ENCODE measurements at places on chromosomes 11 and 22.

DNA sequence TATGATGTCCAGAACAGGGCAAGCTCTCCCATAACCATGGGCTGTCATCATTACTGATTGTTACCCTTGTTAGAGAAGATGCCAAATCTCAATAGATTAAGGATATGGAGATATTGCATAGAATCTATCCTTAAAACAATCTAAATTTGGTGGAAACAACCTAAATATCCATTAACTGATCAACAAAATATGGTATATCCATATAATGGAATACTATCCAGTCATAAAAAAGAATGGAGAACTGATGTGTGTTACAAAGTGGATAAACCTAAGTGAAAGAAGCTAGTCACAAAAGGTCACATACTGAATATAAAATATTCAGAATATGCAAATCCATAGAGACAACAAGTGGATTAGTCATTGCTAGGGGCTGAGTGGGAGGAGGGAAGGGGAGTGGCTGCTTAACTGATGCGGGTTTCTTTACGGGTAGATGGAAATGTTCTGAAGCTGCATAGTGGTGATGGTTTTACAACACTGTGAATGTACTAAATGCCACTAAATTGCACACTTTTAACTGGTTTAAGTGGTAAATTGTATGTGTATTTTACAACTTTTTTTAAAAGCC is 36.1 kb upstream of the SMCO4 start:
- DNase-seq = no peak

DNA sequence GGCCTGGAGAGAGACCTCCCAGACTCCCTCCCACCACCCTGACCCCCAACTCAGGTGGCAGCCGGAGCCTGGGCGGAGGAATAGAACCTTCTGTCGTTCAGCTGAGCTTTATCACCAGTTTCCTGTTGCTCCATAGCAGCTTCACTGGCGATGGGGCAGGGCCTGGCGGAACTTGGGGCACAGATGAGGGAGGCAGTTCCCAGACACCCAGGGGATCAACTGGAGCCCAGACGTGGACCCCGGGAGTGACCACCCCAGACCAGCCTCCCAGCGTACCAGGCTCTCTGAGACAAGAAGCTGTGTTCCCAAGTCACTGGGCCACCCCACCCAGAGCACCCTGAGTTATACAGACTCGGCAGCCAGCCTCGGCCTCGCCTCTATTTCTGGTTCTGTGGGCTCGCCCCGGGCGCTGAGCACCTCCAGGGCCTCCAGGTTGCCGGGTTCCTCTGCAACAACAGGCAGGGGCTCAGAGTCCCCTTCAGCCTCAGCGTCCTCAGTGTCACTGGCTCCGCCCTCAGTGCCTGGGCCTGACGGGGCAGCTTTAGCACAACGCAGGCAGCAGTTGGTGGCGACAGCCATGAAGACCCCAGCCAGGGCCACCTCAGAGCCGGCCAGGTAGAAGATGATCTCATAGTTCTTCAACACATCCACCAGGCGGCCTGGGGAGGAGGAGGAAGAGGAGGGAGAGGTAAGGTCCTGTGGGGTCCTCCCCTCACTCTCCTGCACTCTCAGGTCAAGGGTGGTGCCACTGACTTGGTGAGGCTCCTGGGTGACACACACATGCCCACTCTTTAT is 5.7 kb downstream of the SLC16A8 start:
- no peak for DNase-seq

DNA sequence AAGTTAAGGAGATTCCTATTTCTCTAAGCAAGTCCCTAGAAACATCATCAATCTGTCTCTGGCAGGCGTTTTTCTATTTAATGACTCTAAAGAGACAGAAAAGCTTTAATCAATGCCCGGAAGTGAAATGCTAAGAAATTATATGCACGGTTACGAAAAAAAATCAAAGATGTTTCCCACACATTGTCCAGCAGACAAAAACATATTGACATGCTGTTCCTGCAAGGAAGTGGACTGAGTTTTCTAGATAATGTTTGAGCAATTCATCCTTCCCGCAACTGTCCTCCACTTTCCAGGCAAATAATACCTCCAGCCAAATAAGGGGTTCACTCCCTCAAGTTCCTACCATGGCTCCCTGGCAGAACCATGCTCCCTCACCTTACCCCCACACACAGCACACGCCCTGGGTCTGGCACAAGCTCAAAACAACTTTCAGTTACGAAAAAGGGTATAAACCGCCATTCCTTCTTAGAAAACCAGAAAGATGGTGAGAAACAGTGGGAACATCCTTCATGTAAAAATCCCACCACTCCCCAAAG is 29.6 kb downstream of the GALNT18 start:
- no peak for DNase-seq

DNA sequence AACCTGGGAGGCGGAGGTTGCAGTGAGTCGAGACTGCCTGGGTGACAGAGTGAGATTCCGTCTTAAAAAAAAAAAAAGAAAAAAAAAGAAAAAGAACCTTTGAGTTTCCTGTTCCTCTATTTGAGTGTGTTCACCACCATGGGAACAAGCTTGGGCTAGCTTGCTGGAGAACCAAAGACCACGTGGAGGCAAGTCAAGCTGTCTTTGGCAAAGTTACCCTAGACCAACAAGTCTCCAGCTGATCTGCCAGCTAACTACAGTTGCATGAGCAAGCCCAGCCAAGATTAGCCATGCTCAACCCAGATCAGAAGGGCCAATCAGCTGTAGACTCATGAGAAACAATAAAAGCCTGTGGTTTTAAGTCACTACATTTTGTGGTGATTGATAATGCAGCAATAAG is 29.7 kb downstream of the SLN start:
- no peak for DNase-seq

DNA sequence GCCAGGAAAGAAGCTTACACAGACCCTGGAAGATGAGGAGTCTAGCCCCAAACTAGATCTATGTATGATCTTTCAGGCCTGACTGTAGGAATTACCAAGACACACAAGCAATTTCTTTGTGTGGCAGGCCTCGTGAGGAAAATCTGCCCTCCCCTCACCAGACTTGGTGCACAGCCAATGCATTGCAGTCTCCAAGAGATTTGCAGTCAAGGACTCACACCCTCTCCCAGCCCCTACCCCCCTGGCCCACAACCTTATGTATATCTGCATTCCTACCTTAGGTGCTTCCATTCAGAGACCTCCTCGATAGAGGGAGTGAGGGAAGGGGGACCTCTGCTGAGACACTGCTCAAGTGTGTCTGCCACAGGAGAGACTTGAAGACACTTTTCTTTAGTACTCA is 9.8 kb downstream of the OR8B12 start:
- DNase-seq = no peak

- no peak for DNase-seq
Measured at GRCh38 chr11:115084231-115084630, 405.9 kb downstream of the NXPE2 start.

DNA sequence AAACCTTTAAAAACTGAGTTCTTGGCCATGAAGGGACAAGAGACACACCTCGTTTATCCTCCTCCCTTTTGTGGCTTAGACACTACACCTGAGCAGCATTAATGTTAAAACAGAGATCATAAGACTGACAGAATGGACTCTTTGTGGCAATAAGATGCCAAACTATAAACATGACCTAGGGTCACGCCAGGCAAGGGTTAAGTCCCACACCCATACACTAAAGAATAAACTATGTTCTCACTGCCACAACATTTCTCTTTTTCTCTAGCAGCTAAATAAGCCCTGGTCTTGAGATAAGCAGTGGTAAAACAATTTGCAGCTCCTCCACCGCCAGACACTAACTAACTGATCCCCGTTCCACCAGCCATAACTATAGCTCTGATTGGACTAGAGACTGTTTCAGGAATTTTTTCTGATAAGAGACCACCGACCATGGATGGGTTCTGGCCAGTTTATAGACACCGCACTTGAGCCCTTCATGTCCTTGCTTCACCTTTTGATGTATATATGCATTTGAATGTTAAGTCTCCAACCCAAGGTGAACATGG is 4.9 kb upstream of the SLCO2B1 start:
- no peak for DNase-seq

- DNase-seq = no peak
Measured at GRCh38 chr11:112344040-112344413, 83.4 kb upstream of the PLET1 start.

GRCh38 chr11:86670181-86670580 is 2.2 kb downstream of the ME3 start:
- DNase-seq = no peak

GRCh38 chr11:14193644-14194043 is 165.3 kb downstream of the RRAS2 start:
- DNase-seq = no peak

GRCh38 chr11:10080138-10080537 is 213.9 kb downstream of the SBF2 start:
- no peak for DNase-seq

GRCh38 chr22:40855979-40856512 is 393 bp downstream of the ST13 start:
- DNase-seq = no peak

All from stimulated activated CD4-positive, alpha-beta T cell treated with anti-CD3 and anti-CD28 coated beads, Interleukin-15, amount 100 ng/mL, for 1 hour (primary cell).